Spinal cord (tissue), 10 donors: ENCODE measurements at places on chromosomes 7 and 10.
A peak's percentile ranks its signal among the peaks of the same experiment; 100 is the strongest.

GRCh38 chr7:158863611-158864506, 7.5 kb downstream of the DYNC2I1 start:
- no peak for DNase-seq

DNA sequence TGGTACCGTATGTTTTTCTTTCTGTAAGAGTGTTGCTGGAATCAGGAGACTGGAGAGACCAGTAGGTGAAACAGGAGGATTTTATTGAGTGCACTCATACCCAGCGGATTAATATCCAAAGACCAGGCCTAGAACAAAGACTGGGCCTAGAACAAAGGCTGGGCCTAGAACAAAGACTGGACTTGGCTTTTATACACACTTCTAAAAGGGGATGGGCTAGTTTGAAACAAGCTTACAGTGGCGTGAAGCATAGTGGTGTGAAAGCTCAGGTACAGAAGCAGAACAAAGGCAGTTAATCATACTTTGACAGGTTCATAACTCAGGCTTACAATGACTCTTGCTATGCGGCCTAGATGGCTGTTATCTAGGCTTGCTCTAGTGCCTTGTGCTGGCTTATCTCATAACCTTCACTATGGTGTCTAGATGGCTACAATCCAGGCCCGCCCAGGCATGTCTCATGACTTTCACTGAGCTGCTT, 67.7 kb downstream of the TRIM24 start:
- DNase-seq, result no peak

GRCh38 chr10:83986800-83987199, 152.5 kb upstream of the GHITM start:
- DNase-seq, result no peak

DNA sequence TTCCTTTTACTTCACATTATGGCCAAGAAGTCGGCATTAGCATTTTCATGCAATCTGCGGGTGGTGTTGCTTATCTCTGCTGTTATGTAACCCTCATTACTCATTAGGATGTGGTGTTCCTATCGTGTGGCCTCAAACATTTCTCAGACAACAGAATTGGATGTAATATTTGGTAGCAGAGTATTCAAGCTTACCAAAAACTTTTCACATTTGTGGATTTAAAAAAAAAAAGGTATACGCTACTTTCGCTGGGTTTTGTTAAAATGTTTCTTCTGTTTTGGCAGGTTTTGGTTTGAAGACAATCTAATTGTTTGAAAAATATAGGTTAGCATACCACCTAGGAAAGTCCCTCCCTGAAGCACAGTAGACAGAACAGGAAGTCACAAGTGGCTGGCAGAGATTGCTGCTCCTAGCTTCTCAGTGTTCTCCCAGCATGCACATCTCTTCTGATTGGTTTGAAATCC, 128.8 kb downstream of the GATA3 start:
- no peak for DNase-seq

- peak; percentile 37 for DNase-seq
These were observed 938 bp upstream of the CADPS2 start for GRCh38 chr7:122887198-122887597.
